Activated CD8-positive, alpha-beta T cell treated with anti-CD3 and anti-CD28 coated beads, Interleukin-2, amount 10 ng/mL, durations not matched to agents 7 days and 5 days (primary cell): ENCODE measurements at places on chromosomes 6 and 20.

DNA sequence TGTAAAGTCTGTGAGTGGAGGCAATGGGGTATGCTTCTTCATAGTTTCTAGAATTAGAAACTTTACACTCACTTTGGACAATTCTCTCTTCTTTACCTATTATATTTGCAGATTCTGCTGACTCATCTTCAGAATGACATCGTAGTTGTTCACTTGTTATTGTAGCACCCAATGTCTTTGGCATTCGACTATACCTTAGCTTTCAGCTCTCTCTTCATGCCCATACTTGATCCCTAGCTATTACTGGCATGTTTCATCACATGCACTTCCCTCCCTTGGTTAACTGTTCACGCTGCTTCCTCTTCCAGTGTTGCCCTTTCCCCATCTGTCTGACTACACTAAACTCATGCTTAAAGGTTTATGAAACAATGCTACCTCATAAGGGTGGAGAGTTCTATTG is 298.1 kb upstream of the TCF21 start:
- no peak for DNase-seq

- DNase-seq: no peak
These were observed 367.2 kb upstream of the MAN1A1 start for GRCh38 chr6:119716668-119717270.

DNA sequence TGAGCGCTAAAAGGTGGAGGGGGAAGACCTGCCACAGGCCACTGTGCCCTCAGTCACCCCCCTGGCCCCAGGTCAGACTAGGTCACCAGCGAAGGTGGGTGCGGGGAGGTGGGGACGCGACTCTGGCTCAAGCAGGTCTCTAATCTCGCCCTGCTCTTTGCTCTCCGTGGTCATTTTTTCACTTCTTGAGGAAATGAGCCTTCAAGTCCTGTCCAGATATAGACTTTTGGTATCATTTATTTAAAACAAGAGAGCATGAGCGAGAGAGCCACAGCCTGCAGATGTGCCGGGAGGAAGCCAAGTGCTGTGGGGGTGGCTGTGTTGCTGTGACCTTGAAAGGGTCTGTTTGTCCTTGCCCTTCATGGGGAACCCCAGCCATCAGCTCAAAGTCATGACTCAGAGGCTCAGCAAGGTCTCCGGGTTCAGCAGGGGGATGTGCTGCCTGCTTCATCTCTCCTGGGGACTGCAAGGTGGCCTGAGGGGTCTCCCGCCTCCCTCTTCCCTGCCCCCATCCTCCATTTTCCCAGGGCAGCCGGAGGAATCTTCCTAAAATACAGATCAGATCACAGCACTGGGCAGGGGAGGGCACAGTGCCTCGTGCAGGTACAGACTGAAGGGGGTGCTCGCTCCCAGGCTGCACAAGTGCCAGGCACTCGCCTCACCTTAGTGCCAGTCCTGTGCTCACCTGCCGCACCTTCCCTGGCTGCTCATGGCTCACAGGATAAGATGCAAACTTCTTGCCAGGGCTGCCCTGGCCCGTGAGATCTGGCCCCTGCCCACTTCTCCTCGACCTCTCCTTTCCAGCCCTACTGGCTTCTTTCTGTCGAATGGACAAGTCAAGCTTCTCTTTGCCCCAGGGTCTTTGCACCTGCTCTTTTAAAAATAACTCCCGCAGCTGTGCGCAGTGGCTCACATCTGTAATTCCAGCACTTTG is 26.5 kb downstream of the SULF2 start:
- DNase-seq: no peak

DNA sequence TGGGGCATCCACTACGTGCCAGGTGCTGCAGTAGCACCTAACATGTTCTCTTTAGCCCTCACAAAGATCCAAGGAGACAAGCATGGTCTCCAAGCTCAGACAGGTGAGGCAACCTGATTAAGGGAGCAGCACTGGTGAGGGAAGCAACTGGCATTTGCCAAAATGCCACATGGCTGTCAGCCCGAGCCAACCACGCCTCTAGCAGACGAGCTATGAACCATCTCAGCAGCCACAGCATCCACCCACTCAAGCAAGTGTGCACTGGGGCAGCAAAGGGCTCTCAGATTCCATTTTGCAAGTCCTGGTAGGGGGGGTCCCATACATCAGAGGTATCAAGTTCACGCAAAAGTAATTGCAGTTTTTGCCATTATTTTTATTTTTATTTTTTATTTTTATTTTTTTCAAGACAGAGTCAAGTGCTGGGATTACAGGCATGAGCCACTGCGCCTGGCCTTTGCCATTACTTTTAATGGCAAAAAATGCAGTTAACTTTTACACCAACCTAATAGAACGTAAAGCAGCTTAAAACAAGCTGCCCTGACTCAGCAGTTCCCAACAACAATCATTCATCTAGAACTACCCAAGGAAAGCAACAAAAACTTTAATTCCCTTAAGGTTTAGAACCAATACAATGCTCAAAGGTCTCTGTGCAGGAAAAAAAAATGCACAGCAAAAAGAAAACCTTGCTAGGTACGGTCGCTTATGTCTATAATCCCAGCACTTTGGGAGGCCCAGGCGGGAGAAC is 36.3 kb upstream of the SPDEF start:
- DNase-seq: no peak

DNA sequence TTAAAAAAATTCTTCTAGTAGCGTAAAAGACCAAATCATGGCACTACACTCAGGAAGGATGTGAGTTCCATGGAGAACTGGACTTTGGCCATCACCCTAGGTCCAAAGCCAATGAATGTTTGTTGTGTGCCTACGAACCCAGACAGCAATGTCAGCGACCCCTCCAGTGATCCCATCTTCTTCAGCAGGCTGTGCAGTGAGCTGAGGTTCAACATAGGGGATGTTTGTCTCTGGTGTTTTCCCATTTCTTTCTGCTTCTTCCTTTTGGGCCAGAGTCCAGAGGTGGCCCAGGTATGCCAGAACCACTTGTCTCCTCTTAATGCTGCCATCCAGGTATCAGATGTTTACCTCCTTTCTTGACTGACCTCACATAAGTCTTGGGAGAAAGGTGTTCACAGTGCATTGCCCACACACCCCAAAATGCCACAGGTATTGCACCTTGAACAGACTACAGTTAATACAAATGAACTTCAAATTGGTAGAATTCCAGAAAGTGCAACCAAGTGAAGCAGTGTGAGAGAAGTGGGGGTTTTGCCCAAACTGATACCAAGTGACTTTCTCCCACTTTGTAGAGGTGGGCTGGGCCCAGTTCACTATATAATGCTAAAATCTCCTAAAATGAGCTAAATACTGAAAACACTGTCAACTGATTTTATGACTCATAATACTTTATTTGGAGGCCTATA is 14.1 kb downstream of the KIZ start:
- DNase-seq: no peak

- DNase-seq: no peak
These were observed 4.1 kb upstream of the CCR6 start for GRCh38 chr6:167118839-167119238.

- no peak for DNase-seq
These were observed 663.3 kb upstream of the ADGRB3 start for GRCh38 chr6:67971812-67972211.
